ENCODE measurements at places on chromosomes 2 and 18.
A peak's percentile ranks its signal among the peaks of the same experiment; 100 is the strongest.

- DNase-seq = no peak
These were observed 7.8 kb upstream of the NT5DC4 start for GRCh38 chr2:112712903-112713584.

DNA sequence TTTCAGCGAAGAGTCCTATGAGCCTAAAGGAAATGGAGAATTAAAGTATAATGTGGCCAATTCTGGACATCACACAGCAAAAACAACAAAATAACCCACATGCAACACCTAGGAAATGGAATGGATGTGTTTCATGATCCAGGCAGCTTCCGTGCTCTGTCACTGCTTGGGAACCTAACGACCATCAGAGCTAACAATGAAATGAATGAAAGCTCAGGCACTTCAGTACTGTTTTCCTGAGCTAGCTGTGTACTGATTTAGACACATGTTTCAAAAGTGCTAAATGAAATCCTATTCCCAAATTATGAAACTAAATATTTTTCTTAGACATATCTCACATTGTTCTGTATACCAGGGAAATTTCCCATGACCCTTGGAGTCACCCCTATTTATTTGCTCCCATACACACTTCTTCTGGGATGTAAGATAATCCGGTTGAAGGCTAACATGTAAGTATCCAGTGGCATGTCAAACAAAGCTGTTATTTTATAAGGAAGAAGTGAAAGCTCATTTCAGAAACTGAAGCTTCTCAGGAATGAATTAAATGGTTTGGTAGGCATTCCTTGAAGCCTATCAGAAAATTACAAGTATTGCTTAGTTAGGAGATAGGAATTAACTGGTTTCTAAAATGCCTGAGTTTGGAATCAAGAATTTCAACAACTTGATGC lies 108.5 kb upstream of the RND3 start:
- no peak for DNase-seq

- no peak for DNase-seq
These were observed 122.3 kb downstream of the MEMO1 start for GRCh38 chr2:31888550-31888949.

- DNase-seq = no peak
These were observed 415.0 kb downstream of the TMX3 start for GRCh38 chr18:68299906-68300305.

- no peak for DNase-seq
These were observed 8.5 kb downstream of the SP140L start for GRCh38 chr2:230335461-230335863.

GRCh38 chr18:7878265-7879211 lies 311.4 kb downstream of the PTPRM start:
- DNase-seq = no peak

- no peak for DNase-seq
These were observed 256.2 kb upstream of the ZSWIM2 start for GRCh38 chr2:187105218-187105617.

DNA sequence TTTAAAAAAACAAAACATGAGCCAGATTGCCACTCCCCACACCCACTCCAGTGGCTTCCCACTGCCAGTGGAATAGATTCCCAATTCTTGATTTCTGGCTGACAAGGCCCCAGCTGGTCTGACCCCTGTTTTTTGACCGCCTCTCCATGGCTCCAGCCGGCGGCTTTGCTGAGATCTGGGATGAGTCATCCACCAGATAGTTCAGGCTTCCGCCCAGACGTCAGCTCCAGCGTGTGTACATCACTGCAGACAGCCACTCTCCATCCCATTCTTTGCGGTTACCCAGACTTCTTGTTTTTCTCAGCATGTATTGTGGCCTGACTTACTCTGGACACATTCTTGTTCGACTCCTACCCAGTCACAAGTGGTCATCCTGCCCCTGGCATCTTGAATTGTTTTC lies 227.9 kb downstream of the GBX2 start:
- peak; percentile 49 for DNase-seq

DNA sequence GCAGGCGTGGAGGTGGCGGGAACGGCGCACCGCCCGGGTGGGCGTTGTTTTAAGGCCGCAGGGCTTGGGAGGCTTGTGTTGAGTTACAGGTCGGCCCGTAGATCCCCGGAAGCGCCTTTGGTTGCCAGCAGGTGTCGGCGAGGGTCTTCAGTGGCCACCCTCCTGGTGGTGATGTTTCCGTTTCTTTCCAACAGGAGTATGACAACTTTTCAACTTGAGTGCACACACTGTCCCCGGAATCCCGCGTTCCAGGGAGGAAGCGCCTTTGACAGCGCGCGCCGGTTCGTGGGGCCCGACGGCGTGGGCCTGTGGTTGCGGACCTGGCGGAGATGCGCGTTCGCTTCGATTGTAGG lies 1.0 kb upstream of the HDAC4 start:
- no peak for DNase-seq

- DNase-seq = peak; percentile 54
These were observed 2.0 kb downstream of the FMNL2 start for GRCh38 chr2:152336854-152337510.

DNA sequence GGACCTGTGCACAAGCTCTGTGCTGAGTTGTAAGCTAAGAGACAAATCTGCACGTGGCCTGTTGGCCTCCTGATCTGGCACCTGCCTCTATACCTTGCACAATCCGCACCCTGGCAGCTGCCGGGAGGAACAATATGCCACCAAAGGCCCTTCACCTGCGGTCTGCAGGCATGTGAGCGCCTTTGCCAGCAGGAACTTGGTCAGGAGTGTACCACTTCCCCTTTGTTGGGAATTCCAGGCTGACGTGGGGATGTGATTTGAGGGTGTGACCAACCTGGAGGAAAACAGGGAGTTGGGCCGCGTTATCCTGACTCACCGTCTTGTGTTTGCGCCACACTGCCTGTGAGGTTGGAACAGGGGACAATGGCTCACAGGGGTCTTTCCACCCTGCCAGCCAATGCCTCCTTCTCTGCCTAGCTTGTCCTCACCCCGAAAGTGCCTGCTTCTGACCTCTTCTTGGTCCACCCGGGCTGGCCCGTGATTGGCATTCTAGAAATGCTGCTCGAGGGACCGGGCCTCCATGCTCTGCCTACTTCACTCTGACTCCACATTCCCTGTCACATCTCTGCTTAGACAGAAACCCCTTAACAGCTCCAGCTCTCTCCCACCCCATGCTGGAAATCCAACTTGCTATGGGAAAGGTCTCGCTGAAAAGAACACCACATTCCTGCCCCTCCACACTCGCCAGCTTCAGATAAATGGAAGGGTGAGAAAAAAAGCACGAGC lies 67.1 kb upstream of the MAP4K4 start:
- no peak for DNase-seq

DNA sequence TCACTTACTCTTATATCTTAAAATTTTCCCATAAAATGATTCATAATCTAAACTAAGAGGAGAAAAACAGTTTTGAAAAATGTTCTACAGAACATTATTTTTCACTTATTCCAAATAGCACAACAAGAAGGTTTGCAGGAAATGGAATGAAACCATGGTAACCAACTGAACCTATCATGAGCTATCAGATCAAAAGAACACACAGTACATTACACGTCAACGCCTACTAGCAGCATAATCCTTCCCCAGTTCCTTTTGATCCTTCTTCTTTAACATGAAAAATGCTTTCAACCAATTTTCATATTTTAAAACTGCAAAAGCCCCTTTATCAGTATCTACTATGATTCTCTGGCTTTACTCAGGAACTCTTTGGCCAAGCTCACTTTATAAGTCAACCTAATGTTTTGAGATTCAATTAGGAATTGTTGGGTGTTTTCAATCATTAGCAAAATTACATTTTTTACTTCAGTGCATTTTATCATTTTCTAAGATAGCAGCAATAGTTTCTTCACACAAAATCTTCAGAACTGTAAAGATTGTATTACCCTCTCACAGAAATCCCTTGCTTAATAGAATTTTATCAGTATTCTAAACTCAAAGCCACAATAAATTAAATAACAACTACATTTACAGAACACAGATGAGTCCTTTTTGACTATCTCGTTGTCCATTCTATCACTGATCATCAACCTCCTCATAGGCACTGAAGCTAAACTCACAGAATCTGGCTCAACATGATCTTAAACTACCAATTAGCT lies 102.5 kb downstream of the CHN1 start:
- DNase-seq = no peak

GRCh38 chr2:23293063-23293462 lies 91.9 kb upstream of the KLHL29 start:
- peak; percentile 28 for DNase-seq

GRCh38 chr2:207512356-207512755 lies 17.4 kb upstream of the CREB1 start:
- DNase-seq = no peak

- no peak for DNase-seq
These were observed 138.1 kb downstream of the B3GNT2 start for GRCh38 chr2:62334009-62334408.

GRCh38 chr2:108228006-108228405 lies 11.8 kb upstream of the SULT1C3 start:
- DNase-seq = no peak

DNA sequence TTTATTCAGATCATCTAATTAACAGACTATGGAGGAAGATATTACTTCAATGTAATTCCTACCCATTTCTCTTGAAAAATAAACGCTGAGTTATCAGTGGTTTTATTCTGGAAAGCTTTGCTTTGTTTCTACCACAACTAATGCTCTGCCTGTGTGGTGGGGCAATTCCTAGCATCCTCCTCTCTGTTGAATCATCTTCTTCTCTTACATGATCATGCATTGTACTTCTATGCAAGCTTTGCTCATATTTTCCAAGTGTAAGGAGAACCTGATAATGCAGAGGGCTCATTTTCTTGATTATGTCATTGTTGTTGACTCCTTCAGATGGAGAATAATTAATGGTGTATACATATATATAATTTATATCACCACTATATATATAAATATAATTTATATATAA lies 46.7 kb downstream of the CCDC195 start:
- no peak for DNase-seq

DNA sequence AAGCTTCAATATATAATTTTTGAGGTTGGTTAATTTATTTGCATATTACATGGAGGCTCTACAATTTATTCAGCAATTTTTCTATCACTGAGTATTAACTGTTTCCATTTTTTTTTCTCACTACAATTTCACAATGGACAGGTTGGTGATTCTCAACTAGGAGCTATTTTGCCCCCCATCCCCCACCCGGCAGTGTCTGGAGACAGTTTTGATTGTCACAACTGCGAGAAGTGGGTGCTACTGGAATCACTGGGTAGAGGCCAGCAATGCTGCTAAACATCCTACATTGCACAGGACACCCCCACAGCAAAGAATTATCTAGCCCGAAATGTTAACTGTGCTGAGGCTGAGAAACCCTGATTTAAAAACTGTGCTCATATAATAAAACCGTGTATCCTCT lies 82.6 kb downstream of the CCDC93 start:
- no peak for DNase-seq

- peak; percentile 19 for DNase-seq
These were observed 158.9 kb upstream of the SLC14A2 start for GRCh38 chr18:45456090-45457021.

All from psoas muscle (tissue), 8 donors.